ENCODE measurements at places on chromosomes 3 and 15. TPM values are rescaled to one million over a fixed set of nuclear protein-coding genes. Genes with fewer than 3 reads are reported as not detected.

PAQR9 gene
- total RNA-seq: 0.29 TPM

ZIC1 gene
- not detected for total RNA-seq

SST gene
- not detected for total RNA-seq

CHRFAM7A gene
- total RNA-seq: not detected

BFSP2 gene
- not detected for total RNA-seq

ZWILCH gene
- total RNA-seq: 40.2 TPM

GPR62 gene
- not detected for total RNA-seq

PRC1 gene
- total RNA-seq: 251 TPM

LYZL4 gene
- total RNA-seq: not detected

TMIE gene
- total RNA-seq: not detected

FANCD2OS gene
- not detected for total RNA-seq

SH3GL3 gene
- total RNA-seq: 1.0 TPM

GNAT1 gene
- not detected for total RNA-seq

TCAIM gene
- 25.0 TPM for total RNA-seq

AGTR1 gene
- 0.14 TPM for total RNA-seq

All from epithelial cell of proximal tubule (primary cell).